ENCODE measurements at places on chromosomes 5 and 9. TPM values are rescaled to one million over a fixed set of nuclear protein-coding genes. Genes with fewer than 3 reads are reported as not detected.

The IFNK gene
- total RNA-seq: not detected

The ACOT12 gene
- total RNA-seq: not detected

The SHISAL2B gene
- total RNA-seq: not detected

The TRPM3 gene
- 0.09 TPM for total RNA-seq

The CLTB gene
- 97.5 TPM for total RNA-seq

The CCNO gene
- total RNA-seq: not detected

The FSD1L gene
- 2.7 TPM for total RNA-seq

The NKD2 gene
- total RNA-seq: 0.09 TPM

The CATSPER3 gene
- not detected for total RNA-seq

The WNT8A gene
- not detected for total RNA-seq

The MELK gene
- 6.1 TPM for total RNA-seq

The PCDHB16 gene
- under 0.01 TPM for total RNA-seq

The NR2F1-AS1 gene
- total RNA-seq: 28.7 TPM

The RAD23B gene
- total RNA-seq: 79.8 TPM

The PDE6A gene
- under 0.01 TPM for total RNA-seq

The GABBR2 gene
- 0.68 TPM for total RNA-seq

The PAEP gene
- 0.77 TPM for total RNA-seq

The SLC25A2 gene
- total RNA-seq: not detected

The ASTN2 gene
- 2.7 TPM for total RNA-seq

The INSL4 gene
- total RNA-seq: not detected

The DMRTA1 gene
- total RNA-seq: 0.12 TPM

The TAS2R1 gene
- not detected for total RNA-seq

The SPATA31A3 gene
- not detected for total RNA-seq

The ABCA1 gene
- 44.3 TPM for total RNA-seq

The C7 gene
- total RNA-seq: 996 TPM

The OTULINL gene
- 1.5 TPM for total RNA-seq

The PRLR gene
- total RNA-seq: 2.4 TPM

The HTR4 gene
- not detected for total RNA-seq

The KLF4 gene
- 84.7 TPM for total RNA-seq

The CTXN3 gene
- total RNA-seq: not detected

The TRAF2 gene
- total RNA-seq: 4.9 TPM

The ACTBL2 gene
- not detected for total RNA-seq

The PRR7 gene
- total RNA-seq: 11.8 TPM

The ZNF484 gene
- 3.3 TPM for total RNA-seq

The MEGF10 gene
- 4.1 TPM for total RNA-seq

The SLC36A3 gene
- total RNA-seq: not detected

The ACTL7A gene
- not detected for total RNA-seq

The INSL6 gene
- total RNA-seq: not detected

The RGS7BP gene
- 0.35 TPM for total RNA-seq

The LCNL1 gene
- 2.2 TPM for total RNA-seq

The TMEM232 gene
- 1.1 TPM for total RNA-seq

The TEK gene
- 14.2 TPM for total RNA-seq

The SCGB3A2 gene
- not detected for total RNA-seq

The TTC16 gene
- total RNA-seq: not detected

The CBY3 gene
- not detected for total RNA-seq

The RAI14 gene
- 47.7 TPM for total RNA-seq

The TMED9 gene
- 174 TPM for total RNA-seq

The DMRT1 gene
- not detected for total RNA-seq

The CCDC171 gene
- total RNA-seq: 1.3 TPM

The ITK gene
- under 0.01 TPM for total RNA-seq

The CA9 gene
- 0.77 TPM for total RNA-seq

The PCDHGA7 gene
- 5.1 TPM for total RNA-seq

The WNK2 gene
- total RNA-seq: not detected

The PGM5 gene
- total RNA-seq: 6.3 TPM

The PCAT7 gene
- total RNA-seq: under 0.01 TPM

Data from pericardium fibroblast (primary cell).